ENCODE measurements at places on chromosomes 5 and 9.

DNA sequence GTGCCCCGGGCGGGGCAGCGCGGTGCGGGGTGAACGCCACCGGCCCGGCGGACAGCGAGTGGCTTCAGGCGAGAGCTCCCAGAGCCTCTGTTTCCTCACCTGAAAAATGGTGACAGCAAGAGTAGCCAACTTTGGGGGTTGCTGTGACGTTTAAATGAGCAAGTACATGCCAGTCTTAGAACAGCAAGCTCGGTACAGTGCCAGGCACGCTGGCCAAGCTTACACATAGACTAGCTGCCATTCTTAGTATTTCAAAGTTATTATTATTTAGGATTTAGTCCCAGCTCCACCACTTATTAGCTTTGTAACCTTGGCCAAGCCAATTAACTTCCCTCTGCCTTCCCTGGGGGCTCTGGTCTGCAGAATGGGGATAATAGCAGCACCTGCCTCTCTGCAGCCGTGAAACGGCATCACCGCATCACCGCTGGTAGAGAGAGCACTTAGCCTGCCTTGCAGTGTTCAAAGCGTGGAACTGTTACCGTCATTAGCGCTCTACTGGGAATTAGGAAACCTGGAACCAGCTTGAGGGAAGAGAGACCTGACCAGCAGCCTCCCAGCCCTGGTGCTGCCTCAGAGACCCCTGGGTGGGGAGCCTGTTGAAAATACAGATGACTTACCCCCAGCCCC, at the start of gene C9orf50:
TSS of gene C9orf50 (minus strand) at position 433 of the 627 bp plus-strand sequence. CDS start 527 bp downstream, outside the sequence.
- DNase-seq, result no peak

GRCh38 chr5:72085319-72085718, 22.0 kb upstream of the MAP1B start:
- no peak for DNase-seq

GRCh38 chr5:128979761-128980160, 14.5 kb downstream of the SLC27A6 start:
- DNase-seq, result no peak

DNA sequence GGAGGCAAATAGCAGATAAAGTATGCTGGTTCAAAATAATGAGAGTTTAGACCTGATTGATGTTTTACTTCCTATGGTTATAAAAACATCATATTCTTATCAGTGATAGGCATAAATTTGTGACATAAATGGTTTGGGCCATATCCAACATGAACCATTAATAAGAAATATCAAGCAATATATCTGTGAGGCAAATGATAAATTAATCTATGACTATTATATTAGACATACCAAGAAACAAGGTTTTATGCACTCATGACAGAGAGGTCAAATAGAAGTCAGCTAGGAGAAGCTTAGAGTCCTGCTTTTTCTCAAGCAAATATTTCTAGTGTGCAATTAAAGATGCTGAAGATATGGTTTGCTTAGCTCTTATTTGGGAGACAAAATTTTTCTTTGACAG, 10.4 kb downstream of the SMIM3 start:
- DNase-seq, result no peak

DNA sequence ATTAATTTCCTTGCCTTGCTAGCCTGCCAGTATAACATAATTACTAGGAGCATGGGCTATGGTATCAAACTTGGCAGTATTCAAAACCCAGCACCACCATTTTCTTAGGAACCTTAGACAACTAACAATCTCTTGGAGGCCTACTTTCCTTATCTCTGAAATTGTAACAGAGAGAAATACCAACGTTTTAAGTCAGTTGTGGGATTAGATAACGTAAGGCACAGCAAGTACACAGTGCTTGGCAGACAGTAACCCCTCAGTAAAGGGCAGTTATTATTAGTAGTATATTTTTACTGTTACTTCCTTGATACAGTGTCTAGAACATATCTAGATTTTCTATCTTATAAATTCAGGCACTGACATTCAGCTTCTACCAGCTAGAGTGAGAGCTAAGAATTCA, 309.6 kb downstream of the ACTL7B start:
- DNase-seq, result no peak

DNA sequence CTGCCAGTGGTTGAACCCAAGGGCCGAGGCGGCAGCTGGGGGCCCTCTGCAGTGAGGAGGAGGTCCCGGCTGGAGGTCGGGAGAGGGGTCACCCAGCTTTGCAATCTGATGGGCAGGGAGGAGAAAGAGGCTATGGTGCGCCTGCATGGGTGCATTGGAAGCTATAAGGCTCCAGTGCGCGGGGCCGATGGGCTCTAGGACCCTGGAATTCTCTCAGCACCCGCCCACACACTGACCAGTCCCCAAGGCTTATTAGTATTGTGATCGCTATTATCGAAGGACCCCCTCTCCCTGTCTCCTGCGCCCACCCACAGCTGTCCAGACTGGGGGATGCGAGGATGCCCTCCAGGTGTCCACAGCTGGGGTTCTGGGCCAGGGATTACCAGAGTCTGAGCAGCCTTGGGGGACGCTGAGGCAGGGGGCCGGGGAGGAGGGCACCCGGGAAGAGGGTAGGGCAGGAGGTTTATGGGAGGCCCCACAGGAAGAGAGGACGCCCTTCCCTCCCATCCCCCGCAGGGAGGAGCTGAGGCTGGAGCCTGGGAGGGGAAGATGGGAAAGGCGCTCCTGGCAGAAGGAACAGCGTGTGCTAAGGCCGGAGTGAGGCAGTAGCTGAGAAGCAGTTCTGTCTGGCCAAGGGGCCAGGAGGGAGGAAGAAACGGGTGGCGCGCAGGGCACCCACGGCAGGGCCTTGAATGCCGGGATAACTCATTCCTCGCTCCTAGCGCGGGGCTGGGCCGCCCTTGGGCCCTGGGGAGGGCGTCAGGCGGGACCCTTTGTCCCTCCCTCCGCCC, 24.2 kb downstream of the C9orf50 start:
- no peak for DNase-seq
